ENCODE measurements at places on chromosomes 1 and 21.

- no peak for DNase-seq
These were observed 16.7 kb downstream of the STYXL2 start for GRCh38 chr1:167110586-167110985.

DNA sequence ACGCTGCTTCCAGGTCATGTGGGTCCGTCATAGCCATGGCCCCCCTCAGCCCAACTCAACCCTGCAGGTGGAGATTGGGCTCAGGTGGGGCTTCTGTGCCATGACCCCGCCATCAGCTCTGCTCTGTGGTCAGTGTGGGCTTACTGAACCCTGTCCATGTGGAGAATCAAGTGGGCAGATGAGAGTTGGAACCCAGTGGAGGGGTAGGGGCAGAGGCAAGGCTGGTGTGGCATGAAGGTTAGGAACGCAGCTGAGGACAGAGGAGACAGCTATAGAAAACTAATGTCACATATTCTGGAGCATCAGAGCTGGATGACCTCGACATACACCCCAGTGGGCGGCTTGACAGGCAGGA is 355.9 kb downstream of the PTPRU start:
- DNase-seq = no peak

DNA sequence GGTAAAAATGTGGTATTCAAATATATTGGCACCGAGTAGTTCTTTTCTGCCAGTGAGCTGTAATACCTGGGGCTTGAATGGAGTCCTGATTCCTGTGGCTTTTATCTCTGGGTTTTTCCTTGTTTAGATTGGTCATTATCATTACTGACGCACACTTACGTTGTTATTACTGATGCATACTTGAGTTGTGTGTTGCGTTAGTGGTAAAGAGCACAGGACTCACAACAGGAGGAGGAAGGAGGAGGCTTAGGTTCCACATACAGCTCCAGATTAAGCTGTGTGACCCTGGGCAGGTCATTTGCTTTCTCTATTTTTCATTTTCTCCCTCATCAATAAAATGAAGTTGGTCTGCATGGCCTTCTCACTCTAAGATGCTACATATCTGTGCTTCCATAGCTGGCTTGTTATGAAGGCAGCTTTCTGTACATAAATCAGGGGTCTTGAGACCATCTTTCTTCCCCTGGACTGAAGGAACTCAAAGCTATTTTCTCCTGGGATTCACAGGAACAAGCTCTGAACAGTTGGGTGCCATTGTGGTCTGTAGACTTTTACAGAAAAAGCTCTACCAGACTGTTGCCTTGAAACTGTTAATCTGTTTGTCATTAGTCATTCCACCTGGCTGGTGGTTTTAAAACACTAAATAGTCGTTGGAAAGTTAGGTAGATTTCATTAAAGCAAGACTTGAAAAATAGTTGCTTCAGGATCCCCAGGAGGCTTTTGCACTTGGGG is 5.6 kb downstream of the ARID1A start:
- DNase-seq = no peak

- DNase-seq = no peak
These were observed 30.8 kb downstream of the GORAB start for GRCh38 chr1:170562646-170563338.

GRCh38 chr1:78091215-78091813 is 45.5 kb downstream of the GIPC2 start:
- no peak for DNase-seq

- DNase-seq = no peak
These were observed 6.7 kb downstream of the TBX15 start for GRCh38 chr1:118981436-118981835.

GRCh38 chr1:18324246-18324645 is 156.5 kb upstream of the KLHDC7A start:
- DNase-seq = no peak
